ENCODE measurements at places on chromosomes 1 and 21.

DNA sequence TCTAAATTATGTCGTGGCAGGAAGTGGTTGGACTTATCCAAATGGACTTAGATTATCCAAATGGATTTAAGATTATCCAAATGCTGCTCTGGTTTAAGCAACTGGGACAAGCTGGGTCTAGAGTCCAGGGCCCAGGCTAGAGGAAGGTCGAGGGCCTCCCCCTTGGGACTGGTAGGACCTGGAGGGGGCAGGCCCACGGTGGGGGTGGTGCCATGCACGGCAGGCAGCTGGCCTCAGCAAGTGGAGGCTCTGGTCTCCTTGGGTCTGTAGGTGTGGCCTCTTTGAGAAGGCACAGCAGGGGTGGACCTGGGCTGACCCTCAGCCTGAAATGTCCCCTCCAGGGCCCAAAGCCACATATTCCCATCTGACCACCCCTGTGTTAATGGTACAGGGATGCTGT is 29.8 kb downstream of the PADI6 start:
- no peak for DNase-seq

GRCh38 chr1:2283991-2284895 is 56.1 kb downstream of the SKI start:
- no peak for DNase-seq

- no peak for DNase-seq
Observed at GRCh38 chr1:119908661-119909060, 12.3 kb upstream of the ADAM30 start.

DNA sequence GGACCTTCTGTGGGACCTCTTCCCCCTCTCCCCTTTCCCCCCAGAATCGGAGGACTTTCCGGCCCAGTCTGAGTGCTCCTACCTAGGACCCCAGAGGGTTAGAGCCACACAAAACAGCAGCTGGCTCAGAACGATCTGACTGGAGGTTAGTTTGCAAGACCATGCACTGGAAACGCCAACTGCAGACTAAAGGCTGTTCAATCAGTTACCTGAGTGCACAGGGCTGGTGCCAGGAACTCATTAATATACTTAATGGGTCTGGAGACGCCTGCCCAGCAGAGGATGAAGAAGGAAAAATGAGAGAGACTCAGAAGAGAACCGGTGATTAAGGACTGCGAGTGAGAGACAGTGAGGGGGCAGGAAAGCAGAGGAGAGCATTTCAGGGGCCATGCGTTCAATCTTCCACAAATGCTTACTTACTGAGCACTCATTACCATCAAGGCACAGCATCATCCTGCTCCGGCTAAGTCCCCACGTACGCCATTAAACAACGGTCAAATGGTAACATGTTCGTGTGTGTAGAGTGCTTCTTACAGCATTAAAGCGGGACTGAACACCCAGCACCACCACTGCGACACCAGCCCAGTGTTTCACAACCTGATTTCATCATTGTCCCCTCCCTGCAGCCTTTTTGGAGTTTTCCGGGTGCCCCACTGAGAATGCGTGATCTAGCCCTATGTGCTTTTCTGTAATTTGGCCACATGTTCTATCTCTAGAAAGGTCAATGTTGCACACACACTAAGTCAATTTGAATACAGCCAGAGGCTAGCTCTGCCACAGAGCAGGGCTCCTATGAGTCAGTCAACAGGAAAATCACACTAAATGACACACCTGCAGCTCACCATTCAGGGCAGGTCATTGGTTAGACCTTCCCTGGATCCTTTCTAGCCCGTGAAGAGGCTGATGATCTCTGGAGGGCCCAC is 7.6 kb downstream of the ENO1 start:
- no peak for DNase-seq

- DNase-seq: no peak
Observed at GRCh38 chr1:170680428-170680827, 16.5 kb downstream of the PRRX1 start.

GRCh38 chr1:180366371-180367068 is 135.9 kb downstream of the ACBD6 start:
- no peak for DNase-seq

DNA sequence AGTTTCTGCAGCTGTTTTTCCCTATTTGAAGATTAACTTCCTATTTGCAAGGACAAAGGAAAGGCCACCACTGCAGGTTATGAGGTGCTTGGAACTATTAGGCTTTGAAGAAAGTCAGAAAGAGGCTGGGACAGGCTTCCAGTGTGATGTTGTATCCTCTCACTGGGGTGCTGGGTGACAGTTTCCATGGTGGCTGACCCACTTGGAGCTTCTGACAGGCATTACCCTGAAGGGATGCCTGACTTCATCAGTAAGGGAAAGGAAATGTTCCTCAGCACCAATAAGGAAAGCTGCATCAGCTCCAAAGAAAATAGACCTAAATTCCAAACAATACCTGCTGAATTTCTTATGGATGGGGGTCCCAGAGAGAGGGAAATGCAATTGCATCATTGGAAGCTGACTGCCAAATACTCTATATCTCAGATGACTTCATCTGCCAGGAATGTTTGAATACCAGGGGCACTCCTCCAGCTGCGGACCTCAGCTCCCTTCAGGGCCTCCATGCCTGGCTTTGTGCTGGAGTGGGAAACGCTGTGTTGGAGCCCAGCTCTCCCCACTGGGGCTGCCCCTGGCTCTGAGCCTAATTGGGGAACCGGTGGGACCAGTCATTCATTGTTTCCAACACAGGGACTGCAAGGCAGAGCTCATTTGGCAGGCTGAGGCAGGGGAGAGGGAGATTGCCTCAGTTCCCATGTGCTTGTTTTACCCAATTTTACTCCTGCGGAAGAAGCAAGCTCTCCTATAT is 76.6 kb downstream of the RGL1 start:
- DNase-seq: peak; percentile 2

GRCh38 chr1:44817307-44817706 is 9.0 kb downstream of the BTBD19 start:
- DNase-seq: no peak

DNA sequence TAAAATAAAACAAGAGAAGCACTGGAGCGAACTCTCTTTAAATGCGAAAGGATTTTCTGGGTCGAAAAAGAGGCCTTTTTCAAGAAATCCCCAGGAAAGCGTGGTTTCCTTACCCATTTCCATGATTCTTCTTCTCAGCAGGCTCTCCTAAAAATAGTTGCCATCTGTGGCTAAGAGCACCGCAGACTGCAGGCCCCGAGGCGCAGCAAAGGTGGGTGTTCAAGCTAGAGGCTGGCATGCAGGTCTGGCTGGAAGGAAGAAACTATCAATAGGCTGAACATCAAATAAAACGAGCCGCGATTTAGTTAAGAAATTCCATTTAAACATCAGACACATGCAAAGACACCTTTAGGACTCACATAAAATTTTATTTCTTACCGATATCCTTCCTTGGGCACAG is 135.1 kb downstream of the ADAMTS1 start:
- no peak for DNase-seq

GRCh38 chr1:186208405-186209129 is 166.5 kb downstream of the TPR start:
- no peak for DNase-seq

GRCh38 chr1:155831279-155831976 is 25.6 kb downstream of the GON4L start:
- no peak for DNase-seq

DNA sequence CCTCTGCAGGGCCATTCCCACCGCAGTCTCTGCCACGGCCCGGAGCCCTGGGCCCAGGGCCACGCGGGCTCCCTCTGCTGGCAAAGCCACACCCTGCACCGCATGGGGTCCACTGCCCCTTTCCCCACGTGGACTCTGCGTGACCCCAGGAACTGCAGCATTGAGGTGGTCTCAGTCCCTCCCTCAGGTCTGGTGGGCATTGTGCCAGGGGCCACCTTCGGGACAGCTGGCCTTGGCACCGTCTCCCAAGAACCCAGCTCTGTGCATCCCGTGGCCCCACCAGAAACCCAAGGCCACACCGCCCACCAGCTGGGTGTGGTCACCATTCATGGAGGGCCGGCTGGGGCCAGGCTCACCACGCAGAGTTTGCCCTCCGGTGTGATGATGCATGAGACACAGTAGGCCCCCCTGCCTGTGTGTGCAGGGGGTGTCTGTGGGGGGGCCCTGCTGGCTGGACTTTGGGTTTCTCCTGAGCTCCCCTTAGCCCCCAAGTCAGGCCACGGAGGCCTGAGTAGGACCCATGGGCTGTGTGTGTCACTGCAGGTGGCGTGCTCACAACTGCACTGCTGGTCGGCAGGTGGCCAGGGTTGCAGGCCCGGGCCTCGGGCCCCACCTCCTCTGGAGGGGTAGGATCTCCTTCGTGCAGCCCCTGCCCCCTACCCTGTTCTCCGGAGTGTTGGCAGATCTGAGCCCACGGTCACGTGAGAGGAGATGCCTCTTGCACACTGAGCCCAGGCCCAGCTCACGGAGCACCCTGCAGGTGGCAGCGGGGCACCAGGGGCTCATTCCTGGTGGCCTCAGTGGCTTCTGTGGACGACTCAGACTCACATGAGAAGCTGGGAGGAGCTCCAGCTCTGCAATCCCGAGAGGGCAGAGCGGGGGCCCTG is 5.8 kb downstream of the VWA1 start:
- peak; percentile 60 for DNase-seq

GRCh38 chr1:179742291-179742690 is 800 bp upstream of the FAM163A start:
- no peak for DNase-seq

- peak; percentile 37 for DNase-seq
Observed at GRCh38 chr1:161083748-161084596, 5.4 kb downstream of the NECTIN4 start.

DNA sequence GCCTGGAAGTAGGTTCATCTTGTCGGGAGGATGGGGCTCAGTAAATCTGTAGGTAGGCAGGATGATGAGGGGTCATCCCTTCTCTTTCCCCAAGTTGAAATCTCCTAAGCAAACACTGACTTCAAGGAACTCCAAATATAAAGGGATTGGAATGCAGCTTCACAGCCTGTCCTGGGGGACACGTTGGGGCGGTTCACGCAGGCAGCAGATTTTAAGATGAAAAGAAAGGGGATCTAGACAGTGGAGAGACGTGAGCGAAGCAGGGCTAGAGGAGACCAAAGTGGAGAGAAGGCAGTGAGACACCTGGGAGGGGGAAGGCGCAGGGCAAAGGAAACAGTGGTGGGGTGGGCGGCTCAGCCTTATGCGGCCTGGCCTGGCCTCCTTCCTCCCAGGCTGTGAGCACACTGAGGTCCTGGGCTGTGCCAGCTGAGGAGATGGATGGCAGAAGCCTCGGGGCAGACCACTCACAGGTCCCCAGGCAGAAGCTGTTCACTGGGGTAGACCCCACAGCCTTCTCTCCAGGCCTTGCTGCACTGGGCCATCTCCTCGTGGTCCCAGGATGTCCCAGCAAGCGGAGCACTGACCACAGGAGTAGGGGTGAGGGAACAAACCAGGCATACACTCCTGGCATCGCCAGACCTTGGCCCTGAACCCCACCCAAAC is 51.7 kb downstream of the TOR1AIP2 start:
- no peak for DNase-seq

DNA sequence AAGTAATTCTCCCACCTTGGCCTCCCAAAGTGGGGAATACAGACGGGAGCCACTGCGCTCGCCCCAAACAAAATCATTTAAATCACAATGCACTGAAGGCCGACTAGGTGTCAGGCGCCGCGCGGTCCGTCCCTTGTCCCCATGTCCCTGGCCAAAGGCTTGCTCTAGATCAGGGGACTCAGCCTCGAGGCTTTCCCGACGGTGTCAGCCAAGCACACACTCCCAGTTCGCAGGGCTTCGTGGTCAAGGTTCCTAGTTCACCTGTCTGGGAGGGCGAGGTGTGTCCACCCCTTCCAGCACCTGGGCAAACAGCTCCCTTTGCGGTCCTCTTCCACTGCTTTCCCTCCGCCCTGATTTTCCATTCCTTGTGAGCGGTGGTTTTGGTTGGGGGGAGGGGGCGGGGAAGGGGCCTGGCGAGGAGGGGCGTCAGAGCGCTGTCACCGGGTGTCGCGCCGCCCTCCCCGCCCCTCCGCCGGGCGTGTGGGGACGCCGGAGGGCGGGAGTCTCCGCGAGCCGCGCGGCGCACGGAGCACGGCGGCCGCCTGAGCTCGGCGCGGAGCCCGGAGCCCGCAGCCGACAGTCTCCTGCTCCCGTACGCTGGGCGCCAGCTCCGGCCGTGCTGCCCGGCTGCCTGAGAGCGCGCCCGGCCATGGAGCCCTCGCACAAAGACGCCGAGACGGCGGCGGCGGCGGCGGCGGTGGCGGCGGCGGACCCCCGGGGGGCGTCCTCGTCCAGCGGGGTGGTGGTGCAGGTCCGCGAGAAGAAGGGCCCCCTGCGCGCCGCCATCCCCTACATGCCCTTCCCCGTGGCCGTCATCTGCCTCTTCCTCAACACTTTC is at the start of gene STUM:
Gene STUM, plus strand, starts transcription at position 509 of the 838 bp plus-strand sequence. Its CDS starts 141 bp downstream, at position 650.
- peak; percentile 22 for DNase-seq

- DNase-seq: no peak
Observed at GRCh38 chr1:114209971-114210370, 56.3 kb upstream of the SYT6 start.

GRCh38 chr1:16258591-16259135 is 21.7 kb upstream of the CPLANE2 start:
- no peak for DNase-seq

- DNase-seq: no peak
Observed at GRCh38 chr1:202862679-202863560, 26.0 kb downstream of the RABIF start.

DNA sequence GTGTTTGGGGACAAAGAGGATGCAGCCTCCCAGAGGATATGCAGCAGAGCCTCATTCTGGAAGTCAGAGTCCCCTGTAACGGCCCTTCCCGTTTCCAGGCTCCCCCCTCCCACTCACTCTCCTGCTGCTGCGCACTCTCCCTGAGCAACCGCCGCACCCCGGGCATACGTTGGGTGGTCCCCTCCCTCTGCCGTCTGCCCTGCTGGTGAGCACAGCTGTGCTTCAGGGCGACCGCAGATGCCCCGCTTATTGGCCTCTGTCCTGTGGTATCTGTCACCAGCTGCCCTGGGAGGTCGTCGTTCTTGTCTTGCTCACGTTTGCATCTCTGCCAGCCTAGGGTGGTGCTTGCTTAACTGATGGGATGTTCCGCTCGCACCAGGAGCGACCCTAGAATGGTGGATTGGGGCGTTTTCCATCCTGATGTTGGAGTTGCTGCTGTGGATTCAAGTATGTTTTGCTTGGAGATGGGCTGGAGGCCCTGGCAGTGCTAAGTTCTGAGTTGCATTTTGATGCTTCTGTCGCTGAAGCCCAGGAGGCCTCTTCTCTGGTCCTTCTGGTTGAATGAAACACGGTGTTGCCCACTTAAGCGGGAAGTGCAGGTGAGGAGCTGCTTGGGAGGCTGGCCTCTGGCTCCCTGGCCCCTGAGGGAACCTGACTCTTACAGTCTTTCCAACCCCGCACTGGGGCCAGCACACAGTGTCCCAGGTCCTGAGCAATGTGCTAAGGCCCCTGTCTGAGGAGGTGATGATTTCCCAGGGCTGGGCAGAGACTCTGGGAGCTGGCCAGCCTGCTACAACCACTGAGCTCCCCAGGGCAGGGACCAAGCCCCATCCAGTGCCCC is 3.2 kb downstream of the TMEM201 start:
- DNase-seq: no peak

DNA sequence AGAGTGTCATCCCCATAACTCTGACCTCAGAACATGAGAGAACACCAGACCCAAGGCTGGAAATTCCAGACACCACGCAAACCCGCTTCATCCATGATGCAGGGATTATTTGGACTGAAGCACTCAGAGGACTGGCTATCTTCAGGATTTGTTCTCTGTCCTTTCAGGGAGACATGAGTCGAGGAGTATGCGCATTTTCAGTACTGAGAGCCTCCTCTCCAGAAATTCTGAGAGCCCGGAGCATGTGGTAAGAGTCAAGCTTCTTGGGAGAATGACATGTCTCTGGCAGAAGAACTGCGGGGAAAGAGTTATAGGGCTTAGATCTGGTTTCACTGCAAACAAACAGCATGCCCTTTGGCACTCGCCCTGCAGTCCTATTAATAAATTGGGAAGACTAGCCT is 6.9 kb downstream of the LAX1 start:
- DNase-seq: no peak

- DNase-seq: no peak
Observed at GRCh38 chr1:224883091-224883490, 46.4 kb upstream of the DNAH14 start.
